ENCODE measurements at places on chromosomes 3 and 15. TPM values are rescaled to one million over a fixed set of nuclear protein-coding genes. Genes with fewer than 3 reads are reported as not detected.

- DNase-seq: no peak
Observed at GRCh38 chr3:126908752-126909275, 74.1 kb upstream of the PLXNA1 start.

DNA sequence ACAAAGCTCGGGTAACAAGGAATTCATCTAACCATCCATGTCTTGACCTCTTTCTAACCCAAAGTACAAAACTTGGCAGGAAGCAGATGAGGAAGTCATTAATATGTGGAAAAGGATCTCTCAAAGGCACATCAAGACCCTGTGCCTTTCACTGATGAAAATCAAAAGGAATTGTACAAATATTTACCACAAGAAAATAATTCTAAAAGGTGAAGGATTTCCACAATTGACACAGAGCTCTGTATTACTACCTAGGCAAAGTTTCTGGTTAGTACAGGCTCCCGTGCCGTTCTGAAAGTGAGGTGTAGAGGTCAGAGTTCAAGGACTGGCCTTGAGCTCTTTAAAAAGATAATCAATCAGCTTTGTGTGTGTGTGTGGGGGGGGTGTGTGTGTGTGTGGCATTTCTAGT is 239.7 kb upstream of the ICE2 start:
- DNase-seq: no peak

GRCh38 chr3:131393868-131394267 is 12.3 kb downstream of the NUDT16 start:
- DNase-seq: no peak

GRCh38 chr3:173399044-173399443 is 1.5 kb downstream of the NLGN1 start:
- DNase-seq: no peak

- no peak for DNase-seq
Observed at GRCh38 chr3:135991621-135992020, 26.1 kb downstream of the PPP2R3A start.

GRCh38 chr15:60217161-60217560 is 180.6 kb downstream of the ANXA2 start:
- no peak for DNase-seq

DNA sequence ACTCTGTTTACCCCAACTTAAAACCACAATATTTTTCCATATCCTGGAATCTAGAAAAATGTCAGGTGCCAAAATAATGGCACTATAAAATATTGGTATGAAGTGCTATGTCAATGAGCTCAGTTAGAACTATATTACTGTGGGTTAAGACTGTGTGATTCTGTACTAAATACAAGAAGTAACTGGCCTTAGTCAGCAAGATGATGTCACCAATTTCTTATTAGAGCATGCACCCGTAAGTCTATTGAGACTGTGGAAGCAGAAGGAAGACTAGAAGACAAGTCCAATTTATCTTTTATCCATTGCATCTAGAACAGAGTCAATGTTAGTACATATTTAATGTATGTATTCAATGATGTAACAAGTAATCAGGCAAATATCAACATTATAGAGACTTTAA is 25.0 kb downstream of the LRRC58 start:
- no peak for DNase-seq

GRCh38 chr3:50220109-50220508 is 15.0 kb downstream of the SLC38A3 start:
- DNase-seq: no peak

DNA sequence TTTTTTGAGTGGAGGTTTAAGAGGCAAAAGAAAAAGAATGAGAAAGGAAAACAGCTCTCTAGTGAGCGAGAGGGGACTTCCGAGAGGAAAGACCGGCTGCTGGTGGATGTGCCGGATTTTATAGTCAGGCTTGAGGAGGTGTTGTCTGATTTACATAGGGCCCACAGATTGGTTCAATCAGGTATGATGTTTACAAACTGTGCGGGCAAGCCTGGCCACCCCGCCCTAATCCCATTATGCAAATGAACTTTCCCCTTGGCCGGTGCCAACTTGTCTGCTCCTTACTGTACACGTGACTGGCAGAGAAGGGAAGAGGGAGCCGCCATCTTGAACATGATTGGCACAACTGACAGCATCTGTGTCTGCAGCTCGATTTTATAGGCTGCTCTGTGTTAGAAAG is 44.7 kb downstream of the FAM43A start:
- no peak for DNase-seq

GRCh38 chr15:101250341-101250831 is 1.5 kb downstream of the CHSY1 start:
- DNase-seq: no peak

DNA sequence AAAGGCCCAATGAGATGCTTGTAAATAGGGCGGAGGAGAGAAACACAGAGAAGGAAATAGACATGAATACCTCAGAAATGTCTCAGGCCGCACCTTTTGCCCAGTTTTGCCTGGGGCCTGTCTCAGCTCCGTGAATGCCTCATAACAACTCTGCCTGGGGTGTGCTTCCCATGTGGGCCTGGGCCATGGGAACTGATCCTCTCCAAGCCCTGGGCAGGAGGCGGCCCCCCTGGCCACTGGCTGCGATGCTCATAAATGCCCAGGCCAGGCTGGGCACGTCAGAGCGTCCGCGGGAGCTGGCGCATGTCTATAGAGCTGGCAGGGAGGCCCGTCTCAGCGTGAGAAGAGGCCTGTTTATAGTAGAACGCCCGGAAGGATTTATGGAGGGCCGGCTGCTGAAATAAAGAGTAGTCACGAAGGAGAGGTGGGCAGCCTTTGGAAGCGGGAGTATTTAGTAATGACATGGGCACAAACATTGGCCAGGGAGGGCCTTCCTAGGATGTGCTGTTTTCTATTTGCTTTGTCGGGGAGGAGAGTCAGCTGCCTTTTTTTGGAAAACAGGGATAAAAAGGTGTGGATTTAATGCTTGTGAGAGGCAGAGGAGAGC is 85.9 kb upstream of the IGF1R start:
- DNase-seq: no peak

- no peak for DNase-seq
Observed at GRCh38 chr15:36109943-36110658, 469.3 kb upstream of the CDIN1 start.

- DNase-seq: no peak
Observed at GRCh38 chr15:42723068-42723467, 13.9 kb downstream of the CDAN1 start.

DNA sequence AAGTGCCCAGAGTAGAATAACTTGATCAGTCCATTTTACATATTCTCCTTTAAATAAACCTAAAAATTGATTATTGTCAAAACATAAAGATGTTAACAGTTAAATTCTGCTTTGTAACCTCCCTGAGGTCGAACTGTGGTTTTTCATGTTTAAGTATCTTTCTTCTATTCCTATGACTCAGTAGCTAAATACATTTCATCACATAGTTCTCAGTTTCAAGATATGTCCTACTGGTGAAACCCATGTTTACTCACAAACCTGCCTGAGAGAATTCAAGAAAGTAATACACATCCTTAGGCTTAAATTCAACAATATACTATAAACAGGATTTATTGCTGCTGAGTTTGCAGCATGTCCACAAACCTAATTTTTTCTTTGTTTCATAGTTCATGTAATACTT is 692.9 kb downstream of the ZPLD1 start:
- DNase-seq: no peak

DNA sequence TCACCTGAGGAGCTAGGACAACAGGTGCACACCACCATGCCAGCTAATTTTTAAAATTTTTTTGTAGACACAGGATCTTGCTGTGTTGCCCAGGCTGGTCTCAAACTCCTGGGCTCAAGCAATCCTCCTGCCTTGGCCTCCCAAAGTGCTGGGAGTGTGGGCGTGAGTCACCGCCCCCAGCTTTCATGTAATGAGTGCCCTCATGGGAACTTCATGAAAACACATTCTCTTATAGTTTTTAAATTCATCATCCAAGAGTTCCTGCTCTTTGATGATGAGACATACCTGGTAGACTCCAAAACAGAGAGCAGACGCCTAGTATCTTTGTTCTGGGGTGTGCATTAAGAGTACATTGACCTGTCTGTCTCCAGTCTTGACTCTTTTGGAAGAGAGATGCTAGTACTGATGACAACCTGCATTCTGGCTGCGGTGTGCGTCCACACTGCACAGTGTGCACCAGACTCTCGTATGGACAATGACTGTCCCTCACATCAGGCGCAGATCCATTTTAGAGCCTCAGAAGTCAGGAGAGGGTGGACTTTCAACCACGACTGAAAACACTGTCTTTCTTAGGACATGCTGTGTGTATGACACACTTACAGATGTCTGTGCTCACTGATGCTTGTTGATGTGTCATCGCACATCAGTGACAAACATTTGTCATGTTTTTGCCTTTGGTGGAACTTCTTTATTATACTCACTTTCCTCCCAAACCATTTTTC is 2.0 kb downstream of the NRROS start:
- DNase-seq: no peak

Gene WNT5A
- polyA plus RNA-seq: 3.9 TPM

Gene CORO2B
- polyA plus RNA-seq: 6.1 TPM

Gene SLC9C1
- 0.15 TPM for polyA plus RNA-seq

Gene TMEM202
- not detected for polyA plus RNA-seq

Gene PAK6
- polyA plus RNA-seq: 6.9 TPM

Gene CPN2
- 0.03 TPM for polyA plus RNA-seq

Gene TAGLN3
- 6.3 TPM for polyA plus RNA-seq

Gene AP2M1
- 540 TPM for polyA plus RNA-seq

Gene RUBCN
- polyA plus RNA-seq: 11.9 TPM

Gene ZNF502
- 1.5 TPM for polyA plus RNA-seq

Gene ZSCAN29
- 9.5 TPM for polyA plus RNA-seq

Gene FYTTD1
- polyA plus RNA-seq: 3.3 TPM

Gene ARNT2
- polyA plus RNA-seq: 9.5 TPM

Gene FRMD5
- polyA plus RNA-seq: 12.6 TPM

Gene CSTA
- polyA plus RNA-seq: not detected

Gene CA12
- 4.9 TPM for polyA plus RNA-seq
